ENCODE measurements at places on chromosomes 5 and 9. TPM values are rescaled to one million over a fixed set of nuclear protein-coding genes. Genes with fewer than 3 reads are reported as not detected.
A peak's percentile ranks its signal among the peaks of the same experiment; 100 is the strongest.

- H3K36me3 ChIP-seq, result peaks cover 5% of the 10 kb centered on the region
- no peaks in the 10 kb centered on the region for H3K27me3 ChIP-seq
- peaks cover 25% of the 10 kb centered on the region for H3K4me1 ChIP-seq
- no peak overlapping the region for H3K4me3 ChIP-seq
- no peak overlapping the region for H3K27ac ChIP-seq
- DNase-seq, result no peak
Measured at GRCh38 chr9:110086537-110086936, 121.4 kb downstream of the C9orf152 start.

The QRFP gene
- not detected for total RNA-seq

DNA sequence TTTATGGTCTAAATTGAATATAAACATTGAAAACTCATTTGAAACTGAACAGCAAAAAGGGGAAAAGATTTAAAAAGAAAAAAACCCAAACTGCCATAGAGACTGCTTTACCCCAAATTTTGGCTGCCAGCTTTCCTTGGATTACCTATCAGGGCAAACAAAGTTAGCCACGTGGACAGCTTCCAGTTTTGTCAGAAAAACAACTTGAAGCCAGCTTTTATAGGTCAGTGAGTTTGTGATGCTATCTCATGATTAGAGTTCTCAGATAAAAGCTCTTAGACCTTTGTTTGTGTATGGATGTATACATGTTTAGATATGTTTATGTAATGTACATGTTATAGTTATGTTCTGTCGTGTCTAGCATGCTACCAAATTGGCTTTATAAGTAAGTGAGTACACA lies 16.1 kb downstream of the FBP2 start:
- H3K36me3 ChIP-seq, result no peaks in the 10 kb centered on the region
- no peak overlapping the region for H3K4me3 ChIP-seq
- no peaks in the 10 kb centered on the region for H3K4me1 ChIP-seq
- no peaks in the 10 kb centered on the region for H3K27me3 ChIP-seq

The ZNF484 gene
- total RNA-seq, result 14.4 TPM

DNA sequence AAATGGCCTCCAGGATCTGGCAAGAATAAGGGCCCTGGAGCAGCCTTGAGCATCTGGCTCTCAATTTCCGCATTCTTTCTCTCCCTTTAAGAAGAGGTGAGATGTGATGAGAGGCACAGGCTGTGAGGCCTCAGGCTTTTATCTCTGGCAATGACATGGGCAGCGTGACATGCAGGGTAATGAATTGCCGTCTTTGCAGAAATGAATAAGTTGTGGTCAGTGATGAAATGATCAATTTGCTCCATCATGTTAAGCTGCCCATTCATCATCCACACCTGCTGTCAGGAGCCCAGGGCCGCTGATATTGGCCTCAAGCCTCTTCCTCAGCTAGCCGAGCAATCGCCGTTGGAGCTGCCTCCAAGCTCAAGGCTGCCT lies 265.3 kb downstream of the TRIM32 start:
- DNase-seq, result no peak
- peaks cover 13% of the 10 kb centered on the region for H3K4me1 ChIP-seq
- no peaks in the 10 kb centered on the region for H3K27me3 ChIP-seq
- no peak overlapping the region for H3K4me3 ChIP-seq
- peak overlapping the region; percentile 67 for H3K27ac ChIP-seq
- H3K36me3 ChIP-seq, result no peaks in the 10 kb centered on the region

The CYLC2 gene
- not detected for total RNA-seq

The CCDC192 gene
- not detected for total RNA-seq

DNA sequence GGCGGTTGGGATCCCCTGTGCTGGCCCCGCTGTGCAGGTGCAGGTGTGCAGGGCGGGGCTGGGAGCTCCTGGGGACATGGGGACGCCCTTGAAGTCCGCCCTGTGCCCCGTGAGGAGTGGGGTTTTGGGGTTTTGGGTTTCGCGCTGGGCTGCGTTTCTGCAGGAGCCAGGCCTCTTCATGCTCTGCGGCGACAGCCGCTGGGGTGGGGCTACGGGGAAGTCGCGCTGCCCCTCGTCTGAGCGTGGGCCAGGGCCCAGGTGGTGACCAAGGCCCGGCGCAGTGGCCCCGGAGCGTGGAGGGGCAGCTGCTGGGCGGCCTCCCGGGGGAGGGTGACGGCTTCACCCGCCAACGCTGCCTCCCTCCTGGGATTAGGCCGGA lies 47.8 kb upstream of the IRX4 start:
- no peak for DNase-seq
- H3K4me3 ChIP-seq, result no peak overlapping the region
- H3K27ac ChIP-seq, result no peak overlapping the region
- H3K36me3 ChIP-seq, result no peaks in the 10 kb centered on the region

The PCDHGB5 gene
- 24.2 TPM for total RNA-seq

The CER1 gene
- not detected for total RNA-seq

The IFNB1 gene
- total RNA-seq, result not detected

- DNase-seq, result no peak
- H3K27ac ChIP-seq, result no peak overlapping the region
- no peaks in the 10 kb centered on the region for H3K27me3 ChIP-seq
Measured at GRCh38 chr9:129239946-129240490, 62.0 kb upstream of the IER5L start.

DNA sequence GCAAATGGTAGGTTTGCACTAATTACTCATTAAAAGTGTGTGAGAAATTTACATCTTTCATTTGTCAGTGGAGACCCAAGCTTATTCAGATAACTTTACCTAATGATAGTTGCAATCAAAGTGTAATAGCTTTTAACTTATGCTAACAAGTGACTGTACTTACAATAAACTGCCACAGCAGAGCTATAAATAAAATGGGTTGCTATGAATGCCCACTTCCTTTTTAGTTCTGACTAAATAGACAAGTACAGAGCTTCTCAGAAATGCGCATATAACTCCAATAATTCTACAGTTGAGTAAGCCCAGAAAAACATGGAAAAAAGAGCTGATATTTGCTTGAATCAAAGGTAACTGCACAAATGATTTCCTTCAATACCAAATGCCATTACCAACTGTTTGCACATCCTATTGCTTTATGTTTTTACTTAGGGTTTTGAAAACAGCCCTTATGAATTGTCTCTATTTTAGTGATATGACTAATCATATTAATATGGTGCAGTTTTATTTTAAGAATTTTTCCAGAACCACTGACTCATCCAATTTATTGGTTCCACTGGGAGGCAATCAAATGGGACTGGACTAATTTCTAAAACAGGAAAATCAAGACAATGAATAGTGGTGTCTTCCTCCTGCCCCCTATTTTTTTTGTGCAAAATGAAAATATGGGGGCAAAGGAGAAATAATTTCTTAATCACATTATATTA lies 84.1 kb downstream of the PPP2R2B start:
- no peaks in the 10 kb centered on the region for H3K36me3 ChIP-seq
- peak; percentile 42 for DNase-seq
- no peak overlapping the region for H3K4me3 ChIP-seq
- no peaks in the 10 kb centered on the region for H3K4me1 ChIP-seq
- H3K27ac ChIP-seq, result no peak overlapping the region

DNA sequence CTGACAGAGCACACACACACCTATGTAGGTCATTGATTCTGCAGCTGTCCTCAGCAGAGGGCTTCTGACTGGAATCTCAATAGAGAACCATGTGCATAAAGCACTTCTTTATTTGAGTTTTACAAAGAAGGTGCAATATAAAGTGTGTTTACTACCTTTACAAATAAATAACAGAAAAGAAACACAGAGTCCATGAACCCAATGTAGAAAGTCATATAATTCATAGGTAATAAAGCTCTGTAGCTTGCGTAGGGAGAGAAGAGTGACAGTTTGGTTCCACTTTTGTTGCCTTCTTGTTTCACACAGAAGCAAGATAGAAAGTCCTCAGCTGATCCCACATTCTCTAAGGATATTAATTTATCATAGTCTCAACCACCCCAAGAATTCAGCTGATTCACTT lies 149.5 kb downstream of the GABRG2 start:
- DNase-seq, result no peak
- no peaks in the 10 kb centered on the region for H3K4me1 ChIP-seq
- H3K27ac ChIP-seq, result no peak overlapping the region

- no peaks in the 10 kb centered on the region for H3K36me3 ChIP-seq
- no peaks in the 10 kb centered on the region for H3K27me3 ChIP-seq
- H3K4me1 ChIP-seq, result peaks cover 7% of the 10 kb centered on the region
- H3K4me3 ChIP-seq, result no peak overlapping the region
Measured at GRCh38 chr9:129914051-129914450, 78.8 kb downstream of the USP20 start.

DNA sequence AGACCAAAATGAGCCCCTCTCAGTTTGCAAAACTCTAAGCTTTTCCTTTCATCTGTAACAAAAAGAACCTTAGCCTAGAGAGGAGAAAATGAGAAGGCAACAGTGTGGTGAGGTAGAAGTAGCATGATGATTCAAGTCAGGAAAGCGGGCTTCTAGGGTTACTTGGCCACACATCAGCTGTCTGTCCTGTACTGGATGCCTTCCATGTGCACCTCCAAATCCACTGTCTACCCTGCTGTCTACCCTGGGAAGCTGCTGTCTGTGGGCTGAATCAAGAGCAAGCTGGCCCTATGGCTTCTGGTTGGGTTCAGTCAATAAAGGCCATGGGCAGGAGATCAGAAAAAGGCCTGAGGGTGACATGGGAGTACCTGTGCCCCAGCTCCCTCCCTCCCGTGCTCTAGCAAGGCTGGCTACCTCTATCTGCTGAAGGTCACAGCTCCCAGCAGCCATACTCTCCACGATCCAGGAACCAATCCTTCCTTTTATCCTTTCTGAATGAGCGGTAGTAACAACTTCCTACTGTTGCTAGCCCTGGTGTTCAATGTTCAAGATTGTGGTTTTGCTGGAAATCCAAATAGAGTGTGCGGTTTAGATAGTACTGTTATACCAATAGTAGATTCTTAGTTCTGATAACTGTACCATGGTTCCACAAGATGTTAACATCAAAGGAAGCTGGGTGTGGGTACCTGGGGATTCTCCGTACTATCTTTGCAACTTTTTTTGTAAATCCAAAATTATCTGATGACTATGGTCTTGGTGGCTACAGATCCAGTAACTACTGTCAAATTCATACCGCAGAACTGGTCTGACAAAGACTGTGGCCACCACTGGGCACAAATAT lies 191.0 kb downstream of the ESM1 start:
- no peak overlapping the region for H3K27ac ChIP-seq
- H3K4me1 ChIP-seq, result no peaks in the 10 kb centered on the region
- DNase-seq, result no peak
- H3K36me3 ChIP-seq, result no peaks in the 10 kb centered on the region

DNA sequence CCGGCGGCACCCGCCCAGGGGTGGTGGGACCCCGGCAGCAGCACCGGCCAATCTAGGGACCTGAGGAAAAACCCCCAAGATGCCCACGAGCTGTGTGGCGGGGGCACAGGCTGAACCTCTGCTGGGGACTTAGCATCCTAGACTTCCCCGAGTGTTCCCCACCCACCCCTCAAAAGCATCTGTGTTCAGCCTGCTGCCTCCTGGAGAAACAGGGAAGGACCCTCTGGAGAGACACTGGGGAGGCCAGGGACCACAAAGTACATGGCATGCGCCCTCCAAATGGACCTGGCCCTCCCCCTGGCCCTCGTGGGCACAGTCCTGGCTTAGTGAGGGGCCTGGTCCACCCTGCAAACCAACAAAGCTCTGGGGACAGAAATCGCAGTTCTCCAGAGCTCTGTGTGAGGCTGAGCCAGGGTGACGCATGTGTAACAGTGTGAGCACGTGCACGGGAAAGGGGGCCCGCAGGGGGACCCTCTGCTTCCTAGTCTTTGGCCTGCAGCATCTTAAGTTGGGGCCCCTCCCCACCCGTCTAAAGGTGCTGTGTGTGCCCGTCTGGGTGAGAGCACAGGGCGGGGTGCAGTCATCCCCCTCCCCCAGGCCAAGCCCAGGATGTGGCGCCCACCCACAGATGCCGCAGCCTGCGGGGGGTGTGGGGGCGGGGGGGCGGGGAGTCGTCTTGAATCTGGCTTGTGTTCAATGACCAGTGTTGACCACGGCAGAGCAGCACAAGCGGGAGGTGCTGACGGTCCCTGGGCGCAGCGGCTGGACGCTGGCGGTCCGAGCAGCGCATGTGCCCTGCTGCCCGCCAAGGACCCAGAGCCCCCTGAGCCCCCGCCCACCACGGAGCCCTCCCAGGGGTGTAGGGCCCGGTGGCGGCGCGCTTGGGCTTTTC lies 672 bp upstream of the KCNT1 start:
- no peaks in the 10 kb centered on the region for H3K4me1 ChIP-seq
- no peak for DNase-seq
- H3K27ac ChIP-seq, result no peak overlapping the region
- H3K27me3 ChIP-seq, result no peaks in the 10 kb centered on the region

GRCh38 chr9:136662656-136663581 lies at the start of gene EGFL7:
EGFL7 (plus strand) TSS chr9:136662916; CDS start chr9:136668283, 5,367 bp downstream.
- no peaks in the 10 kb centered on the region for H3K36me3 ChIP-seq
- H3K27ac ChIP-seq, result no peak within 1 kb of the TSS
- no peak for DNase-seq
- peaks cover 3% of the 10 kb centered on the region for H3K4me1 ChIP-seq

The FAM219A gene
- total RNA-seq, result 8.5 TPM

- H3K4me1 ChIP-seq, result no peaks in the 10 kb centered on the region
- H3K27ac ChIP-seq, result no peak overlapping the region
- no peaks in the 10 kb centered on the region for H3K27me3 ChIP-seq
- H3K36me3 ChIP-seq, result no peaks in the 10 kb centered on the region
- no peak for DNase-seq
Measured at GRCh38 chr5:1983919-1984695, 101.4 kb upstream of the IRX4 start.

The LRRC19 gene
- total RNA-seq, result under 0.01 TPM

- H3K36me3 ChIP-seq, result no peaks in the 10 kb centered on the region
- H3K4me1 ChIP-seq, result peaks cover 8% of the 10 kb centered on the region
- H3K4me3 ChIP-seq, result no peak overlapping the region
- H3K27me3 ChIP-seq, result no peaks in the 10 kb centered on the region
- no peak for DNase-seq
Measured at GRCh38 chr5:173493846-173494245, 122.6 kb downstream of the BOD1 start.

GRCh38 chr9:35905912-35906679 lies at the start of gene HRCT1:
HRCT1 (plus strand) TSS chr9:35906202; CDS start chr9:35906288, 86 bp downstream.
- peak; percentile 94 for DNase-seq
- H3K27ac ChIP-seq, result peak within 1 kb of the TSS; percentile 95
- H3K4me3 ChIP-seq, result peak within 1 kb of the TSS; percentile 56
- peaks cover 55% of the 10 kb centered on the region for H3K4me1 ChIP-seq
- H3K36me3 ChIP-seq, result no peaks in the 10 kb centered on the region
- H3K27me3 ChIP-seq, result no peaks in the 10 kb centered on the region

DNA sequence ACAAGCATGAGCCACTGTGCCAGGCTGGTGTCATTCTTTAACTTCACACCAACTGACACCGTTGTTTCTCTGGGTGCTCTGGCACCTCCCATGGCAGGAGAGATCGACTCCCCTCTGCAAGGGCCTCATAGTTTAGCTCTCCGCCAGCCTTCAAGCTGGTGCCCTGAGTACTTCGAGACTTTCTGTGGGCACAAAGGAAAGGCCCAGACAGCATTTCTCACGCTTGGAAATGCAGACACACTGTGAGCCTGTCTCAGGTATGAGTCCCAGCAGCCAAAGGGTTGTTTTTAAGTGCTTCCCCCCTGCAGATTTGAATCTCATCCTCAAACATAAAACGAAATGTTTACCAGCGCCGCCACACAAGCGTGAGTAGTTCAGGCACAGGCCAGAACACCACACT lies 11.1 kb upstream of the TCF7 start:
- peak; percentile 27 for DNase-seq
- no peaks in the 10 kb centered on the region for H3K27me3 ChIP-seq
- no peak overlapping the region for H3K4me3 ChIP-seq

The PCDHGA1 gene
- 1.1 TPM for total RNA-seq

- no peak for DNase-seq
- H3K4me1 ChIP-seq, result no peaks in the 10 kb centered on the region
- H3K27ac ChIP-seq, result no peak overlapping the region
Measured at GRCh38 chr5:174046558-174046957, 1.1 kb downstream of the NSG2 start.

GRCh38 chr5:175494264-175495183 lies 16.2 kb downstream of the SFXN1 start:
- H3K27ac ChIP-seq, result peak overlapping the region; percentile 56
- H3K36me3 ChIP-seq, result peaks cover 51% of the 10 kb centered on the region
- peaks cover 8% of the 10 kb centered on the region for H3K4me1 ChIP-seq
- no peaks in the 10 kb centered on the region for H3K27me3 ChIP-seq
